Activated T-helper 1 cell treated with Interleukin-2 at 50 U/mL for 16 hours (primary cell): ENCODE measurements at places on chromosomes 7 and 10.
A peak's percentile ranks its signal among the peaks of the same experiment; 100 is the strongest.

DNA sequence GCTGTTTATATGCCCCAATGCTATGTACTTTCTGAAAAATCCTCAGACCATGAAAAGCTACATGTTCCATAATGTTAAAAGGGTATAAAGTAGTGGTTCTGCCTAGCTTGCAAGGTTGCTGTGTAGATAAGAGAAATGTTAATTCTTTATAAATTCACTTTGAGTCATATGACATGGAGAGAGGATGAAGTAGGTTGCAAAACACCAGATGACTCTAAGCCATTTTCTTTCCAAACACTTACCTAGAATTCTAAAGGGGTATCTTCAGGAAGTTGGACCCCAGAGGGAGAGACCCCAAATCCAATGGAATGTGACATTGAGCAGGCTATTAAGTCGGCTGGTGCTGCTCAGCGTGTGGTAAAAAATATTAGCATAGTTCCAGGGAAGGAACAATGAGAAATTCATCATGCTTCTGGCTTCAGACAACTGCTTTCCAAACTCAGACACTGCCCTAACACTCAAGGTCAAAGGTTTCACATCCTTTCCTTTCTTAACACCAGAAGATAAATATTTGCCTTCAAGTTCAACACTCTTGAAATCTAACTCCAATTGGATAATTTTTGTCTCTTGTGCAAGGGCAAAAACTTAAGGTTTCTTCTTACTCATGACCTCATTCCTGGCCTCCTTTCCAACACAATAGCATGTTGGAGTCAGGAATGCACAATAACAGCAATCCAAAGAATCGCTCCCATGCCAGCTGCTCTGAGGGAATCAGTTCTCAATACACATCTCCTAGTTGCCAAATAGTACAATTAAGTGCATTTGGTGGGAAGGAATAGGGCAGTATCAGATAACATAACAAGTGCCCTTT, 100.7 kb upstream of the AFAP1L2 start:
- no peak for DNase-seq

DNA sequence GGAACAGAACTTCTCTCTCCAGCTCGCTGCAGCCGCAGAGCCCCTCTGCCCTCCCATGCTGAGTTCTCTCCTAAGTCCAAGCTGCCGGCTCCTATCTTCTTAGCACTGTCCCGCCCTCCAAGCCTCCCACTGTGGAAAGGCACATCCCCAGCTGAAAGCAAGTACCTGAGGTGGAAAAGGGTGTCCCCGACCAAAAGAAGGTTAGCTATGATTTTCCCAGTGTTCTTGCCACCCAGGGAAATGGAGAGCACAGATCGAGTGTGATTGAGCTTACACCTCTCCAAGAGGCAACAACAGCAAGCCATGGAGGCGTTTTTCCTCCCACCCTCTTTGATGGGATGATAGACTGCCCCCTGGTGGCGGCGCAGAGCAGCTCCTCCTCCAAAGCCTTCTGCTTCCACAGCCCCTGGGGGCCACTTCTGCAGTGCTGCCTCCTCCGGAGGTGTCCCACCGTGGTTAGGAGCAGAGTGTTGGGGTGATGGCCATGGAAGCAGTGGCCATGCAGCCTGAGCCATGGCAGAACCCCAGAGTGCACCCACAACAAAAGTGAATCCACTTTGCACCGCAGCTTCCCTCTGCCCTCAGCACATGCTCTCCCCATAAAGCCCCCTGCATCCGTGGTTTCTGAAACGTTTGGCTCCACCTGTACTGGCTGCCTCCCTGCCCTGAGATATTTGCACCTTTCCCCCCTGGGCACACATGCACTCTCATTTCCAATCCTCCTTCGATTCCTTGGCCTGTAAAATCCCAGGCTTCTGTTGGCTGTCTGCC, 143.1 kb upstream of the STK17A start:
- peak; percentile 16 for DNase-seq

DNA sequence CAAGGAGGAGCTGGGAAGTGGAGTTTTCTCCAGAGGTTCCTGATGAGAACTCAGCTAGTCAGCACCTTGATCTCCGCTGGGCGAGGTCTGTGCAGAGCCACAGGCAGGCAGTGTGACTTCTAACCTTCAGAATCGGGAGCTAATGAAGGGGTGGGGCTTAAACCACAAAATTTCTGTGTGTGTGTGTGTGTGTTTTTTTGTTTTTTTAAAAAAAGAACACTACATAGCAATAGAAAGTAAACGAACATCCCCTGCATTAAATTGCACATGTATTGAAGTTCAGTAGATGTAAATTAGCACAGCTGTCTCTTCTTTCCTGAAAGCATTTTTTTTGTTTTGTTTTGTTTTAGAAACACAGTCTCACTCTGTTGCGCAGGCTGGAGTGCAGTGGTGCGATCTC, 46.2 kb downstream of the RBM17 start:
- DNase-seq: no peak

GRCh38 chr7:134850066-134850465, 70.6 kb downstream of the CALD1 start:
- no peak for DNase-seq

DNA sequence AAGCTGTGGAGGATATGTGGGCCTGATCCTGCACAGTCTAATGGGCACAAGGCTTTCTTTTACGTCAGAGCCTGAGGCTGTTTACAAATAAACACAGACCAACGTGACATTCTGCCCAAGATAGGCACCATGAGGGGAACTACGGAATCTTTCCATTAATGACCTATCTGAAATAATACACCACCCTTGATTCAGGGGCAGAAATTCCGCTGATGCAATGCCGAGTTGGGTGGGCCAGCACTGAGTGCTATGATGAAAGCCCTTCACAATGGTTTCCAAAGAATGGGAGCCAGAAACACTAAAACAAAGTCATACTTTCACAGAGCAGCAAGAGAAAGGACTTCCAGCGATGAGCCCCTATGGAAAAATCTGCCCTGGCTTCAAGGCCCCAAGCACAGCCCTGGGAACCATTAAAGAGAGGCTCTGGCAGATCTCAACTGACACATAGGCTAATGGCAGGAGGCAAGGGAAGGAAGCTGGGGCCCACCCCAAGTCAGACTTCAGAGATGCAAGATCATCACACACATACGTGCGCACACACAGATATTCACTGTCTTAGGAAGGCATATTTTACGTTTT, 72.2 kb upstream of the DLX6 start:
- DNase-seq: no peak

- no peak for DNase-seq
These were observed 306.4 kb upstream of the MYO3A start for GRCh38 chr10:25627606-25628005.

DNA sequence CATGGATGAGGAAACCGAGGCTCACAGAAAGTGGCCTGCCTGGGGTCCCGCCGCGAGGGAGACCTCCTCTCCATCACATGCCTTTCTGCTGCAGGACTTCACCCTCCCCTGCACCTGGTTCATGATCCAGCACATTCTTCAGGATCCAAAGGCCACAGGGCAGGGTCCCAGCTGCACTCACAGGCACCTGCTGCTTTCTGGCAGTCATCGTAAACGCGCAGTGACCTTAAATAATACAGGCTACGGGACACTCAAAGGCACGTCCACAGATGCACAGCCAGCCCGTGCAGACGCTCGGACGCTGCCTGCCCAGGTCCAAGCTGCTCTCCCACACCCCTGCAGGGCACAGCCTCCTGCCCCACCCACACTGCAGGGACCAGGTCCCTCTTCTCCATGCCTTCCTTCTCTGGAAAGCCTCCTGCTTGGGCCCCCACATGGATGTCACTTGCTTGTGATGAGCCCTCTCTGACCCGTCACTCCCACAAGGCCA, 49.9 kb downstream of the CALML3 start:
- DNase-seq: no peak

DNA sequence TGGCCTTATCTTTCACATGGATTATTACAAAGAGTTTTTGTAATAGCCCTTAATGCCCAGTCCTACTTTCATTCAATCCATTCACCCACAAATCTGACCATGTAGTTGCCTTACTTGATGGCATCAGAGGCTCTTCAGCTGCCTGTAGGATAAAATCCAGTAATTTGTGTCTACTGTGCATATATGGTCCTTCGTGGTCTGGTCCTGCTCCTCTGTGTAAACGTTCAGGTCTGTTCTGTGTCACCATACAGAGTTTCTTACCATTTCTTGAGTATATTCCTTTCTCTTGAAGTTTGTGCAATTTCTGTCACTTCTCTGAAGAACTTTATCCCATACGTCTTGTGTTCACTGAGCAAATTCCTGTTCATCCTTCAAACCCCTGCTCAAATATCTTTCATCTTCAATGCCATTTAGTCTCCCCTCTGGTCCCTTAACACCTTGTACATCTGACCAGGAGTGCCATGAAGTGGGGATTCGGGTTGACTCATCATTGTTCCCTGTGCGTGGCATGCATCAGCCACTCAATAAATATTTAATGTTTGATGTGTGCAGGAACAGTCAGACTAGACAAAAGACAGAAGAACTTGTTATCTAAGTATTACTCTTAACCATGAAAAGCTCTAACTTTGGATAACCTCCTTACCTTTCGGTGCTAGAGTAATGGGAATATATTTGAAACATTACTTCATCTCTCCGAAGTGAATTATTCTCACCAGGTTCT, 98.6 kb upstream of the RPA3 start:
- no peak for DNase-seq

DNA sequence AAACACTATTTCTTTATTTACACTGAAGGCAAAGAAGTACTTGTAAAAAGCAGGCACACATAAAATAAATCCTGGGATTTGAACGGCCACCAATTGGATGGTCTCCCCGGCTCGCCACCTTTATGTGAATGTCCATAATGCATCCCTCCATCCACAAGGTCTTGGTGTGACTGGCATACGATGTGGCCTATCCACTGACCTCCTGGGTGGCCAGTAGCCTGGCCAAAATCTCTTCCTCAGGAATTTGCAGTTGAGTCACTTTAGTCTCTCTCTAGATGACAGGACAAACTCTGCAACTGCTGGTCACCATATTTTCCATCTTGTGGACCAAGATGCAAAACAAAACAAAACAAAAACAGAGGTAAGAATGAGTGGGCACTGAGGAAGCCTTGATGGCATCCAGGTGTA, 39.1 kb downstream of the CDK1 start:
- DNase-seq: no peak

DNA sequence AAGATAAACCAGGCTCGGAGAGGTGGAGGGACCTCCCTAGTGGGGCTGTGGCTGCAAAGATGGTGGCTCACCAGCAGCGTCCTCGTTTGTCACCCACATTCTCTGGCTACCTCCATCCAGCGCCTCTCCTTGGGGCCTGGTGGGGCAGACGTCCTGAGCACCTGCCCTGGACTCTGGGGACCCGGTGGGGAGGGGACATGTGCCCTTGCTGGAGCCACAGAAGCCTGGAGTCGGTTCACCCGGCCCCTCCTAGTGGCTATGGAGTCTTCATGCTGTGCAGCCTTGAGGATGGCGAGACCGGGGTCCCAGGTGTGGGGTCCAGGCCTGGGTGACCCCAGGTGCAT, 14.5 kb downstream of the TTYH3 start:
- DNase-seq: no peak

DNA sequence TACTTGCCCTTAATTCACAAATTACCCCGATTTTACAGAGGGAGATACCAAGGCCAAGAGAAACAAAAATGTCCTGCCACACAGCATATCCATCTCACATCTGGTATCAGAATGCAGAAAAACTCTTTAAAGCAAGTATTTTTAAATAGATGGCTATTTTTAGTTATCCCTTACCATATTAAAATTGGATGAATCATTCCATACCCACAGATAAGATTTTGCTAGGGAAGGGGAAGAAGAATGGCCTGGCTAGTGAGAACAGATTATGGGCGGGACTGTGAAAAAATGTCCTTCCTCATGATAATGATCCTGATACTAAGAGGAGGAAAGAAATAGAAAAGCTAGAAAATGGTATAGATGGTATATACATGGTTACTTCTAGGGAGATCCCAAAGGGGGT, 80.6 kb upstream of the GATAD1 start:
- DNase-seq: no peak

DNA sequence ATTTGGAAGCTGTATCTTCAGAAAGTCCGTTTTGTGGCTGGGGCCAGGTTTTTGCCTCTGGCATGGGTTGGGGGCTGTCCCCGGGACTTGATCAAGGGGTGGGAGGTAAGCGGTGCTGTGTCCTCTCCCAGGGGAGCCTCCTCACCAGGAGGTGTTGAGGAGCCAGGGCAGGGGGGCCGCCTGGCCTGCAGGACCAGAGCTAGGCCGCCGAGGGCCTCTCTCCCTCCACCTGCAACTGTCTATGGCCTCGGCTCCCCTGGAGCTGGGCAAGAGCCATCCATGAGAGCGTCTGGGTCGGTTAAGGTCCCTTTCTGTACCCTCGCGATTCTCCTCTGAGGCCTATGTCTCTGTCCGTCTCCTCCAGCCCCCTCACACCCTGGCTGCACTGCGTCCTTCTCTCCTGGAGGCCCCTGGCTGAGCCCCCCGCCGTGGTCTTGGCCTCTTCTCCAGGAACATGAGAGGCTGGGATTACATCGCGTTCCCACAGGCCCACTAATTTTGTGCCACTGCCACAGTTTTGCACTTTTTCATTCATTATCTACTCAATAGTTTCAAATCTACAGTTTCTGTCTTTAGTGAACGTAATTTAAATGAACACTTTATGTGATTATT, 20.6 kb downstream of the CALML5 start:
- DNase-seq: no peak

GRCh38 chr10:4263601-4263921, 478.6 kb upstream of the KLF6 start:
- DNase-seq: no peak

DNA sequence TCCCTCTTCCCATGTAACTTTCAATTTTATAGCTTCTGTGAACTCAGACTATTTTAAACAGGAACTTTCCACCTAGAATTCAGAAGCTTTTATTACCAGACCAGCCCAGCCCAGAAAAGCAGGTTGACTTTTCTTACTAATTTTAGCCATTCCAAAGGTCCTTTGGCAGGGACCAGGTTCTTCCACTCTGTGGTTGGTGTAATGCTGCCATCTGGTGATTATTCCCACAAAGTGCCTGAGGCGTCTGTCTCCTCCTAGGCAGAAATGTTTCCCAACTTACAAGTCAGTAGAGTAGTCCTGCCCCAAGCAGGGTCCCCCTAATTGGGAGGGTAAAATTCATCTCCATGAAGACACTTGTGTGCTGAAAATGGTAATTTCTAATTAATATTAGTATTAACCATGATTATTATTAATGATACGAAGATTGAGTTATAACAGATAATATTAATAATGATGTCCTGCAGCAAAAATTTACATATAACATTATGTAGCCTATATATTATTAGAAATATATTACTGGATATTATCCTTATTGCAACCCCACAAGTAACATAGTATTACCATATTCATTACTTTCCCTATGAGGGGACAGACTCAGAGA, 53.0 kb upstream of the PPP1R17 start:
- no peak for DNase-seq
